ENCODE measurements at places on chromosomes 5 and 9. TPM values are rescaled to one million over a fixed set of nuclear protein-coding genes. Genes with fewer than 3 reads are reported as not detected.

Gene PRRX2
- total RNA-seq, result not detected

Gene TMEM8B
- 7.1 TPM for total RNA-seq

Gene FOXD1
- not detected for total RNA-seq

GRCh38 chr5:137594717-137595116 lies 95.6 kb upstream of the SPOCK1 start:
- peaks cover 4% of the 10 kb centered on the region for H3K36me3 ChIP-seq
- peaks cover 39% of the 10 kb centered on the region for H3K27me3 ChIP-seq
- H3K27ac ChIP-seq, result no peak overlapping the region
- DNase-seq, result no peak
- peaks cover 2% of the 10 kb centered on the region for H3K4me1 ChIP-seq

DNA sequence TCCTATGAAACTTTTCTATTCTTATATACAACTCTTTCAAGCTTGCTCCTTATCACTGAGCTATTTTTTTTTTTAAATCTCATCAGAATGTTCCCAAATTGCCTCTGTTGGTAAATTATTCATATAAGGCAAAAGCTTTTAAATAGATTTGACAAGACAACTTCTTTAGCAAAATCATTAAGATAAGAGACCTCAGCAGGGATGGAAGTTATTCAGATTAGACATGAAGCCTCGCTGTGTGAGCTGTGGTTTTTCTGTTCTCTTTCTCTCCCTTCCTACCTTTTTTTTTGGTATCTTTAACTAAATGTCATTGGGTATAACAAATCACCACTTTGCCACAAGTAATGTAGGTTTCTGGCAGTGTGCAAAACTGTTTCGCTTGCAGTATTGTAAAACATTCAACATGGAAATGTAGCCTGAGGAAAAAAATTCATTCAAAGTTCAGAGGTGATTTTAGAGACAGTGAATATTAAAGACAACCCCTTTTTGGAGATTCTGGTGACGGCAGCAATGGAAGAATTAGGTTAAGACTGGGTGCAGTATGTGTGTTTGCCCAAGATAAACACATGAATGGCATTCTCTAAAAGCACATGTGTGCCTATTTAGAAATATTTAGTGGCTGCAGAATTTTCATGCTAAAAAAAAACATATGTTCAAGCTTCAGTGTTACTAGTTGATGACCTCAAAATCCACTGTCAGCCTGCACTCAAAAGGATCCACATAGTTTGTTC lies 467.1 kb downstream of the ZNF608 start:
- H3K27ac ChIP-seq, result no peak overlapping the region
- DNase-seq, result no peak
- H3K27me3 ChIP-seq, result no peaks in the 10 kb centered on the region
- H3K4me1 ChIP-seq, result no peaks in the 10 kb centered on the region

DNA sequence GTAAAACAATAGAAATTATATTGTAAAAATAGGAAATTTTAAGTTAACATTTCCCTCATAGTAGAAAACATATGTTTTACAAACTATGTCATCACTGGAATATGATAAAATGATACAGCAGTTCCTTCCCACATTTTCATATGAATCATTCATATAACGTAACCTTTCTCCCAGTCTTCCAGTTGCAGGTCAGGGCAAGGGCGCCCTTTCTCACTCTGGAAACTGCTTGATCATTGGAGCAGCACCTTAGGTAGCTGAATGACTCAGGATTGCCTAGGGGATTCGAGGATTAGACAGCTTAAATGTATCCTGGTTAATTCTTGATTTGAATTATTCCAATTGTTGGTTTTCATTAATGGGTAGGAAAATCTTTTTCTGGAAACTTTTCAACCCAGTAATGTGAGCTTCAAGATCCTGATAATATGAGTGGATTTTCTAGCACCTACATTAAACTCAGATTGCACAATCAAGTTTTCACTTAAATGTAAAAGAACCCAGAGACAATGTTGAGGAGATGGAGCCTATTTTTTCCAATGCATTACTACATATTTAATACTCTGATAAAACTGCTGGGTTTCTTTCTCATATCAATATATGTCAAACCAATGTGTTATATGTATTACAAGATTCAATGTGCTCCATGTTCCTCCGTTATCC lies 32.6 kb upstream of the ANXA1 start:
- H3K4me3 ChIP-seq, result no peak overlapping the region
- DNase-seq, result no peak
- no peaks in the 10 kb centered on the region for H3K36me3 ChIP-seq
- no peaks in the 10 kb centered on the region for H3K27me3 ChIP-seq
- no peak overlapping the region for H3K27ac ChIP-seq

GRCh38 chr5:43616535-43616934 lies 13.6 kb downstream of the NNT start:
- no peak overlapping the region for H3K27ac ChIP-seq
- H3K27me3 ChIP-seq, result no peaks in the 10 kb centered on the region
- no peak overlapping the region for H3K4me3 ChIP-seq
- DNase-seq, result no peak
- no peaks in the 10 kb centered on the region for H3K36me3 ChIP-seq

DNA sequence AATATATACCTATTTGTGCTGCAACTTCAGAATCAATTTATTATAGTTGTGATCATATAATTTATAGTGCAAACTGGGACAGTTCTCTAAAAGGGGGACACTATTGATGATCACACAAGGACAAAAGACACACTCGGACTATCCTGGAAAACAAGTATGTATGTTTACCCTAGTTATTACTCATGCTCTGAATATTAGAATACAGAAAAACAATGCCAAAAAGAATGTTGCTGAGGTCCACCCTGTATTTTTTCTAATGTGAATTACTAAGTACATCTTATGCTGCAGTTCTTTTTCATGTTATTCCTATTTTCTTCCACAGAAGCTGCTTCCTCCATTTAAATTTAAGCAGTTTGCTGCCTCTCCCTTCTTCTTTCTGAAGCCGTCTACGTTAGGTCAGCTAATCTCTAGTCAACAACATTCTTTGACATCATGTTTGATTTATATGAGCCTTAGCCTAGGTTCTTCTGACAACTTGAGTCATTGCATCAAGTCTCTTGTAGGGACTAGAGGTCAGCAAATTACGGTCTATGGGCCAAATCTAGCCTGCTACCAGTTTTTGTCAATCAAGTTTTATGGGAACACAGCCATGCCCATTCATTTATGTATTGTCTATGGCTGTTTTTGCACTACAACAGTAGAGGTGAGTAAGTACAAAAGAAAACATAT lies 40.1 kb upstream of the PPP3R2 start:
- H3K36me3 ChIP-seq, result no peaks in the 10 kb centered on the region
- no peak overlapping the region for H3K27ac ChIP-seq
- no peak for DNase-seq
- H3K4me3 ChIP-seq, result no peak overlapping the region
- H3K4me1 ChIP-seq, result no peaks in the 10 kb centered on the region
- peaks cover 10% of the 10 kb centered on the region for H3K27me3 ChIP-seq
